SHP77 treated with DMSO at 0.1 percent for 48 hours (cell line): ENCODE measurements at places on chromosomes 2 and 18.

DNA sequence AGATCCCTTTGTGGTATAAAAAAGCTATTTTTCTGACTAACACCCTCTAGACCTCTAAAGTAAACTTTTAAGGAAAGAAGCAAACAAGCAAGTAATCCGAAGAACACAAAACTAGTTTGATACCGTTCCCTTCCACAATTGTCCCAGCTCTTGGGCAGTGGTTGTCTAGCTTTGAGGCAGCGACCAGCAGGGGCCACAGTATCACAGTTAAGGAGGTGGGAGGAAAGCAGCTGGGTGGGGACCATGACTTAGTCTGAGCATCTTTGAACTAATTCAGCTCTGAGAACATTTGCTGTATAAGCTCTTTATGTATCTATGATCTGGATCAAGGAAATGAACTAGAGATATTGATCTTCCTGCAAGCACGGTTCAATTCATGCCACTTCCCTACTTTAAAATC lies 51.0 kb downstream of the SF3B1 start:
- DNase-seq, result no peak

- no peak for DNase-seq
These were observed 259.1 kb downstream of the GALNT13 start for GRCh38 chr2:154130821-154131220.

- DNase-seq, result no peak
These were observed 2.8 kb upstream of the LCLAT1 start for GRCh38 chr2:30444273-30444672.

GRCh38 chr18:49223837-49224529 lies 236.5 kb downstream of the DYM start:
- DNase-seq, result no peak

DNA sequence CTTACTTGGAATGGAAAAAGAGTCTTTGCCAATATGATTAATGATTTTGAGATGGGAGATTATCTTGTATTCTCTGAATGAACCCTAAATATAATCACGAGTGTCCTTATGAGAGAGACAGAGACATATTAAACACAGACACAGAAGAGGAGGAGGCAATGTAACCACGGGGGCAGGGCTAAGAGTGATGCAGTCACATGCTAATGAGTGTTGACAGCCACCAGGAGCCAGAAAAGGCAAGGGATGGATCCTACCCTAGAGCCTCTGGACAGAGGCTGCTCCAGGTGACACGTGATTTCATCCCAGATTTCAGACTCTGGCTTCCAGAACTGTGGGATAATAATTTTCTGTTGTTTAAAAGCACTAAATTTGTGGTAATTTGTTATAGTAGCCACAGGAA lies 679.6 kb downstream of the MBD2 start:
- no peak for DNase-seq

GRCh38 chr2:227471412-227471811 lies 544 bp upstream of the AGFG1 start:
- DNase-seq, result no peak

DNA sequence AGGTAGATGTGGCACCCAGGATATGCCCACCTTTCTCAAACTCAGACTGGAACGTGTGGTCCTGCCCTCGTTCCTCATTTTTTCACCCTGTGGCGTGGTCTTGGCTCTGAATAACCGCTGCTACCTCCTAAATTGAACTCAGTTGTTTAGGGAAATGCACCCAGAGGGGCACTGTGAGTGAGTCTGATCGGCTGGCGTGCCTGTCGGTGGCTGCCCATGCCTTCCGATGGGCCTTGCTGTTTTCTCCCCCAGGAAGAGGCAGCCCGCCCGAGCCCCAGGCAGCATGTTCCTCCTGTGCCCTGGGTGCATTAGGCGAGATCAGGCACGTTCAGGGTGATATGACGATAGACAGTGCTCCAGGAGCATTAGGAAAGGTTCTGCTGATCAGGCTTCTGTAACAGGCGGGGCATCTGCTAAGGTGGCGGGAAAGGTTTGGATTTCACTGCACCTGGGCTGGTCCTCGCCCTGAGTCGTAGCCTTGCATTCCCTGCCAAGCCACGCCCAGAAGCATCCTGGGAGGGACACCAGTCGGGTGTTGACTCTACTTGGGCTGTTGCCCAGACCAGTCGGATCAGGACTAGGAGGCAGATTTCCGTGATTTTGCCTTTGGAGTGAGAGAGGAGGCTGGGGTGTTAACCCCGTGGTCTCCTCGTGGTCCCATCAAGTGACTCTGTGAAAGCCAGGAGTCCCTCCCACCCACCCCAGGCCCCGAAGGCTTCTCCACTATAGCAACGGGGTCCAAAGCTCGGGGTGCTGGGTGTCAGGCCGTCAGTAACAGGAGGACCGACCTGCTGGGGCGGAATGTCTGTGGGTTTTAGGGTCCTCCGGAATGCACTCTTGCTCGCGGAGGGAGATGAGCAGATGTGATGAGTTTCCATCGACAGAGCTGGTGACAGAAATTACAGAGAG lies 75.1 kb downstream of the SH3BP4 start:
- peak; percentile 84 for DNase-seq

GRCh38 chr18:59202258-59202820 lies 17.6 kb upstream of the GRP start:
- no peak for DNase-seq

- no peak for DNase-seq
These were observed 487.2 kb downstream of the DCDC2C start for GRCh38 chr2:4190548-4190947.

GRCh38 chr2:24859968-24860600 lies 60.0 kb downstream of the ADCY3 start:
- DNase-seq, result no peak

DNA sequence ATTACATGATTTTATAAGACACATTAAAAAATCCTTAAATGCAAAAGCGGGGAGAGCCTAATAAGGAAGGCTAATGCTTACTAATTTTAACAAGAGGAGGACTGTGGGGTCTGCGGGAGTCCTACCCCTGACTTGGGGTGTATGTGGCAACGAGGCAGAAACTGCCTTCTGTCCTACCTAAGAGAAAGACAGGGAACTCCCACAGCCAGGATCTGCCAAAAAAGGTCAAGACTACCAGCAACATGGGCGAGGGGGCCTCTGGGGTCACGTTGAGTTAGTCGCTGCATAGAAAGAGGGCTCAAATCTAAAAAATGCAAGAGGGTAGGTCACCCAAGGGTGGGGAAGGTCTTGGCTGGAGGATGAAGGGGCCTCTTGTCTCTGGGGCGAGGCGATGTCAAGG lies 529 bp upstream of the AMER3 start:
- DNase-seq, result no peak

- peak; percentile 65 for DNase-seq
These were observed 37.8 kb upstream of the CCDC150 start for GRCh38 chr2:196601430-196602306.

DNA sequence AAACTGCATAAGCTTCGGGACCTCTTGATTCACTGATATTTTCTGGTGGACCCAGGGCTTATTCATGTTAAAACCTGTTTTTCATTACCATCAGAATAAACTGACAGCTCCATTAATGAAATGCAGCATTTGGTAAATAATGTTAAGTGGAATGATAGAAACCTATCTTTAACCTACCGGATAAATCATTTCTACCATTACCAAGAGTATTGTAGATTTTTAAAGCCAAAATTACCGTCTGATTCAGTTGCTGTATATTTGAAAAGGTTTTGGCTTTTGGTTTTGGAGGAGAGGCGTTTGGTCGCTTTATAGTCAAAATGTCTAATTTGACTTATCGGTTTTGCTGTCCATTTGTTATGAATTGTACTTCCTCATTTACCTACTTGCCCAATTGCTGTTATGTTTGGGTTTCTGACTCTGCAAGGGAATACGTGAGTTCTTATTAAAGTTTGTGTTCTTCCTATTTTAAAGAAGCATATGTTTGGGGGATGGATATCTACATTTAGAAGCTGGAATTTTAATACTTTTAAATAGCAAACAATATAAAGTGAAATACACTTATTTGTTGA lies 1.0 kb upstream of the CUL3 start:
- DNase-seq, result no peak

- no peak for DNase-seq
These were observed 178.5 kb downstream of the THADA start for GRCh38 chr2:43417300-43417699.

DNA sequence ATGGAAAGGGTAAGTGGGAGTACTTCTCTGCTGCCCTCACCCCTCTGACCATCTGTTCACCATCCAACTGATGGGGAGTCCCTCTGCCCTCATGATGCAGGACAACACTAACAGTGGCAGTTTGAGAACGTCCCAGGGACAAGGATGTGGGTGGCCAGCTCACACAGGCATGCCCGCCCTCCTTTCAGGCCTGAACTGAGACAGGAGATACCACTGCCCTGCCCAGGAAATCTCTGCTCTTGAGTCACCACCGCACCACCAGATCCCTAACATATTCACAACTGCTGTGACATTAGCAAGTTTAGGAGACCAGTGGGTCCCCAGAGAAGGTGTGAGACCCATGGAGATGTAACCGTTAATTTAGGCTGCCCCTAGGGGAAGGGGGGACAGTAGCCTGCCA lies 66.2 kb downstream of the TRAPPC8 start:
- DNase-seq, result no peak

DNA sequence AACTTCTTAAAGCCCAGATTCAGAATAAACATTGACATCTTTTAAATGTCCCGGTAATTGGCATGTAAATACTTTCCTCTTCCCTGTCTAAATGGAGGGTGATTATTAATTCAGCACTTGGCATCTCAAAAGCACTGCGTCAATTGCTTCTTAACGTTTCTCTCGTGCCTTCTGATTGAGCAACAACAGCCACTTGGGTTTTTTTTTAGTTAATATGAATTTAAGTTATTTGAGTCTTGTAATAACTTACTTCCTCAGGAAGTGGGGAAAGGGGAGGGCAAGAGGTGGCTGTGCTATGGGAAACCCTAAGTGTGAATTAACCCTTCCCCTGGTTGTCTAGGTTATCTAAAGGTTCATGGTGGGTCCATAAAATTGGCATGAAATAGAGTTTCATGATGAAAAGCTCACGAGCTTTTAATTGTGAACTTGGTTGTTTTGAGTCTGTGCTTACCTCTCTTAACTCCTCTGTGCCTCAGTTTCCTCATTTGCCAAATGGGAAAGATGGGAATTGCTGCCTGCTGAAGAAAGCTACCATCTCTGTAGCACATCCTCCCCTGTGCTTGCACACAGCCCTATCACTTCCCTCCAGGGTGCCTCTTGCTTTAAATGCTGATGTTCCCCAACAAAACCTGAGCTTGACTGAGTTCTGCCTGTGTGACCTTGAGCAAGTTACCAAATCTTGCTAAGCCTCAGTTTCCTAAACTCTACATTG lies 126.3 kb upstream of the BCL2L11 start:
- DNase-seq, result no peak

GRCh38 chr2:84492571-84492970 lies 23.7 kb upstream of the DNAH6 start:
- DNase-seq, result no peak

DNA sequence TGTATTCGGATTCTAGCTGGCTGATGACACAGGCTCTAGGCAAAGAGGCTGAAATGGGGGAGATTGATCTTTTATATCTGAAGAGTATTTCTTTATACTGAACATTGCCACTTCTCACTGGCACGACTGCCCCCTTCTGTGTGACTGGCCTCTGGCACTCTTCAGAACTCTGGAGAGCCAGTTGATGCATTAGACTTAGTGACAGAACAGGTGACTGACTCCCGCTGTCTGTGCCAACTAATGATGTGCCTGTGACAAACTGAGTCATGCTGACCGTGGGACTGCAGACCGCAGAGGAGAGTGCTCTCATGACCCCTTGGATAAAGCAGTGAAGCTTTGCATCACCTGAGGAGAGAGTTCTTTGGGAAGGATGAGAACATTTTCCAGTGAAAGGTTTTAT lies 14.4 kb downstream of the MGAT5 start:
- no peak for DNase-seq

GRCh38 chr2:36367895-36368353 lies 12.3 kb downstream of the CRIM1 start:
- DNase-seq, result no peak

DNA sequence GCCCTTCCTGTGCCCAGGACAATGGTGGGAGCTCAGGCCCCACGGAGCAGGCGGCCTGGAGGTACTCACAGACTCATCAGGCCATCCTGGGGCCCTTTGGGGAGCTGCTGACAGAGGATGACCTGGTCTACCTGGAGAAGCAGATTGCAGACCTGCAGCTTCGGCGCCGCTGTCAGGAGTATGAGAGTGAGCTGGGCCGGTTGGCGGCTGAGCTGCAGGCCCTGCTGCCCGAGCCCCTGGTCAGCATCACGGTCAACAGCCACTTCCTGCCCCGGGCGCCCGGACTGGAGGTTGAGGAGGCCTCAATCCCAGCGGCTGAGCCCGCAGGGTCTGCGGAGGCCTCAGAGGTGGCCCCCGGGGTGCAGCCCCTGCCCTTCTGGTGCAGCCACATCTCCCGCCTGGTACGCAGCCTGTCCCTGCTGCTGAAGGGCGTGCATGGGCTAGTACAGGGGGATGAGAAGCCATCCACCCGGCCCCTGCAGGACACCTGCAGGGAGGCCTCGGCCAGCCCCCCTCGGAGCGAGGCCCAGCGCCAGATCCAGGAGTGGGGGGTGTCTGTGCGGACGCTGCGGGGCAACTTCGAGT lies 8.3 kb upstream of the KLHL30 start:
- DNase-seq, result no peak

GRCh38 chr2:83615511-83615910 lies 843.6 kb downstream of the SUCLG1 start:
- DNase-seq, result no peak

GRCh38 chr2:149040451-149040850 lies 2.0 kb downstream of the LYPD6B start:
- DNase-seq, result no peak

GRCh38 chr2:184346338-184346862 lies 251.9 kb upstream of the ZNF804A start:
- DNase-seq, result no peak

DNA sequence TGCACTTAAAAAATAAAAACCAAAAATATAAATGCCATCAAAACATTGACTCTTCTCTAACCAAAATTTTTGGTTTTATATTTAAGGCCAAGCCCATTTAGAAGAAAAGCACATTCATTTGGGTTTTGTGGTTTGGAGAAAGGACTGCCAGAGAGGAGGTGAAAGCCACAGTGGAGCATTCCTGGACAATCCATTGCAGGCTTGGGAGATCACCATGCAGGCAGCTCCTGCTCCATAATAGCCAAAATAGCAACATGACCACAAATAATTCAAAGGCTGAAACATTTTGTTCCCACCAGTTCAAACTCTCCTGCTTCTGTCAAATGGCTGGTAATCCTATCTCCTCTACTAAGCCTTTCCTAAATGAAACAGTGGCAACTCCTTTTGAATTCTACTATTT lies 73.5 kb downstream of the GALNT3 start:
- no peak for DNase-seq

GRCh38 chr2:203582468-203582867 lies 47.4 kb upstream of the RAPH1 start:
- DNase-seq, result no peak
